ENCODE measurements at places on chromosomes 7 and 10. TPM values are rescaled to one million over a fixed set of nuclear protein-coding genes. Genes with fewer than 3 reads are reported as not detected.

DNA sequence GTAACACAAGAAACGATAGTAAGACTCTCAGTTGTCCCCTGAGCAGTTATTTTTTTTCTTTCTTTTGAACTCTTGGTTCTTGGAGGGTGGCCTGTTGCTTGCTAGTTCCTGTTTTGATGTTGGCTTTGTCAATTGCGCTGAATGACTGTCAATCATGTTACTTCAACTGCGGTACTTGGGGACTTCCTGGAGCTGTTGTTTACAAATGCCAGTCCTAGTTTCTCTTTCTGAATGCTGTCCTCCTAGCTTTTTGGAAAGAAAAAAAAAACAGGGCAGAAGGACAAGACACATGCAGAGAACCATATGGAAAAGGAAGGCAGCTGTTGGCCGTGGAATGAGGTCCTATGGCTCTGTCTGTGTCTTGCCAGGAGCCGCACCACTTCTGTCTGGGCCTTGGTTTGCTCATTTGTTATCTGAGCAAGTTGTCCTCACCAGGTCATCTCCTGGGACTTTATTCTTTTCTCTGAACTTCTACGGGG is 7.0 kb upstream of the PDCD4 start:
- no peaks in the 10 kb centered on the region for H3K27me3 ChIP-seq
- no peaks in the 10 kb centered on the region for H3K4me1 ChIP-seq
- H3K36me3 ChIP-seq: no peaks in the 10 kb centered on the region
- no peak overlapping the region for H3K4me3 ChIP-seq
- H3K27ac ChIP-seq: no peak overlapping the region

- no peak for DNase-seq
- H3K36me3 ChIP-seq: no peaks in the 10 kb centered on the region
- no peak overlapping the region for H3K4me3 ChIP-seq
Measured at GRCh38 chr10:99952799-99953198, 56.9 kb downstream of the DNMBP start.

- no peak overlapping the region for H3K4me3 ChIP-seq
- DNase-seq: no peak
- H3K27ac ChIP-seq: no peak overlapping the region
- H3K36me3 ChIP-seq: no peaks in the 10 kb centered on the region
- no peaks in the 10 kb centered on the region for H3K4me1 ChIP-seq
Measured at GRCh38 chr10:105592468-105592867, 951.4 kb downstream of the SORCS3 start.

- no peaks in the 10 kb centered on the region for H3K27me3 ChIP-seq
- no peak for DNase-seq
- H3K4me1 ChIP-seq: no peaks in the 10 kb centered on the region
- H3K36me3 ChIP-seq: no peaks in the 10 kb centered on the region
Measured at GRCh38 chr10:110783509-110784107, 88.1 kb upstream of the PDCD4 start.

- no peak overlapping the region for H3K4me3 ChIP-seq
- DNase-seq: peak; percentile 31
- no peak overlapping the region for H3K27ac ChIP-seq
Measured at GRCh38 chr10:17562614-17563013, 54.6 kb downstream of the HACD1 start.

DNA sequence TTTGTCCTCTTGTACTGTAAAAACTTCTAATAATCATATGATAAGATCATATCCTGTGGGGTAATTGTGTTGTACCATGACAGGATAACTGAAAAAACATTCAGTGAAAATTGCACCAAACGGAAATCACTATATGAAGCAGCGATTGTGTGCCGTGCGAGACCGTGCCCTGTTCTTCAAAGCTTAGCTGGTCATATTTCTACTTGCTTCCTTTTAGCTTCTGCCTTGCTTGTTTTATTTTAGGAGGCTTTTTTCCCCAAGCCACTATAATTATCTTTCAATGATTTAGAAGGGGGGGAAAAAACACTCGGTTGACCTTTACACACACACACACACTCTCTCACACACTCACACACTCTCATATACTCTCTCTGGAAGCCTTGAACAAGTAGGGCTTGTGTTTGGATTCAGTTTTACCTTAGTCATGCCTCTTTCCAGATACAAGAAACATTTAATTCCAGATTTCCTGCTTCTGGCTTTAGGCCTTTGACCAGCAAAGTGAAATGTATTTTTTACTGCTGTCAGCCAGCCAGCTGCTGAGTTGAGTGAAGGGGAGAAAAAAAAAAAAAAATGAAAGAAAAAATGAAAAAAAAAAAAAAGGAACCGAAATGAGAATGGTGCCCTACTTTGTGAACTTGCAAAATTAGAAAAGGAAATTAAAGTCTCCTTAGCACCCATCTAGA is 181.4 kb downstream of the ARID5B start:
- no peaks in the 10 kb centered on the region for H3K36me3 ChIP-seq
- no peaks in the 10 kb centered on the region for H3K27me3 ChIP-seq
- H3K4me1 ChIP-seq: no peaks in the 10 kb centered on the region
- no peak overlapping the region for H3K27ac ChIP-seq
- H3K4me3 ChIP-seq: no peak overlapping the region

DNA sequence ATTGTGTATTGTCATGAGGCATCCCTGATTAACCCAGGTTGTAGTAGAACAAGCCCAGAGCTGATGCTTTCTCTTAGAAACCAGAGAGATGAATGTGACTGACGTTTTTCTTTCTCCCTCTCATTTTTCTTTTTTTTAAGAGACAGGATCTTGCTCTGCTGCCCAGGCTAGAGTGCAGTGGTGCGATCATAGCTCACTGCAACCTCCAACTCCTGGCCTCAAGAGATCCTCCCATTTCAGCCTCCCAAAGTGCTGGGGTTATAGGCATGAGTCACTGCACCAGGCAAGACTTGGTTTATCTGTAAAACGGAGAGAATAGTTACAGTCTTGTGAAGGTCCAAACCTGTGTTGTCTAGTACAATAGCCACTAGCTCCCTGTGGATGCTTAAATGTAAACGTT is 5.4 kb downstream of the LMTK2 start:
- H3K36me3 ChIP-seq: no peaks in the 10 kb centered on the region
- DNase-seq: no peak
- H3K4me1 ChIP-seq: peaks cover 24% of the 10 kb centered on the region
- no peak overlapping the region for H3K27ac ChIP-seq
- no peak overlapping the region for H3K4me3 ChIP-seq

DNA sequence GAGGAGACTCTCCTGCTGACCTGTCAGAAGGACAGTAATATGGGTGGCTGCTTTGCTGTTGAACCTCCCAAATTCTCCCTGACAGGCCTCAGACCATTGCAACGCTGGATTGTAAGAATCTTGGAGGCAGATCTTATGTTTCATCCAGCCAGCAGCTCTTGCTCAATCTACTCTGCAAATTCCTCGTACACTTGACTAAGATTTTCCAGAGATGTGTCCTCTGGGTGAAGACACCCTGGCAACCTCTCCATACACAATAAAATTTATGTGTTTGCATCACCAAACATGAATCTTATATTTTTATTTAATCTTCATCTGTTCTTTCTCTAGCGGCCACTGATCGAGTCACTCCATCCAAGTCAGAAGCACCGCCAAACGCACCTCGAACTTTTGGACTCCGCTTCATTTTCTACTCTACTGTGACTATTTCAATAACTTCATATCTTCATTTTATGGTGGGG is 623.1 kb downstream of the ACTR3B start:
- H3K27me3 ChIP-seq: no peaks in the 10 kb centered on the region
- H3K36me3 ChIP-seq: no peaks in the 10 kb centered on the region
- H3K27ac ChIP-seq: no peak overlapping the region
- H3K4me1 ChIP-seq: no peaks in the 10 kb centered on the region

The ARHGAP22 gene
- total RNA-seq: 10.7 TPM

The CYP2C19 gene
- total RNA-seq: 0.35 TPM

The SPDYE2 gene
- total RNA-seq: not detected
